Right renal cortex interstitium (tissue), 3 donors: ENCODE measurements at places on chromosomes 1 and 21. TPM values are rescaled to one million over a fixed set of nuclear protein-coding genes. Genes with fewer than 3 reads are reported as not detected.

C8A gene
- polyA plus RNA-seq: not detected

DNA sequence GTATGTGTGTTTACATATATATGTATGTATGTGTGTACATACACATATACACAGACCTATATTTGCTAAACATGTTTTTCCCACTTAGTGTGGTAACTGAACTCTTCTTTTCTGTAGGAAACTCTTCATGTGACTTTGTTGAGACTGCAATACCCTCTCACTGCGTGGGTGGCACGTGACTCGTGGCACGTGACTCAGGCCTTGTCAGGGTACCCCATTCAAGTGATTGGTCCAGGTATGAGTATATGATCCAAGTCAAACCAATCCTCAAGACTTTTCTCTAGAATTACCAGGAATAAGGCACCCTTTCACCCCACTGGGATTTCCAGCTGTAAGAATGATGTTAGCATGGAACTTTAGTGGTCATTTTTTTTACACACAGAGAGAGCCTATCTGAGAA is 149.2 kb upstream of the KCNK2 start:
- DNase-seq: no peak

GRCh38 chr1:180930687-180931086 is 18.0 kb downstream of the KIAA1614 start:
- no peak for DNase-seq

DNA sequence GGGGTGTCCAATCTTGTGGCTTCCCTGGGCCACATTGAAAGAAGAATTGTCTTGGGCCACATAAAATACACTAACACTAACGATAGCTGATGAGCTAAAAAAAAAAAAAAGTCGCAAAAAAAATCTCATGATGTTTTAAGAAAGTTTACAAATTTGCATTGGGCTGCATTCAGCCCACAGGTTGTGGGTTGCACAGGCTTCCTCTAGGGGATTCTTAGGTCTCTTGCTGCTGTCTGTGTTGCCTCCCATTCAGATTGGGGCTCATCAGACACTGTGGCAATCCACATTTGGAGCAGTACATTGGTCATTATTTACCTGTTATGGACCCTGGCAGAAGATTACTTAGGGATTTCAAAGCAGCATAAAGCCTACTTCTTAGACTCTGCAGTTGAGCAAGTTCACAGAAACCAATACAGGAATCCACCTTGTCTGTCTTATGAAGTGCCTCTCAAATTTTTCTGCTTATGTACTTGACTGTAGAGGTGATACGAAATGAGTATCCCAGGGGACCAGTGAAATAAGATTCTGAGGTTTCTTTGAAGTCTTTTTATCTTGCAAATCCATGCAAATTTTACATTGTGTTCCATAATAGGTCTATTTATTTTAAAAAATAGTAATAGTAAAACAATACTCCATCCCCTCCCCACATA is 205.5 kb downstream of the RPS6KC1 start:
- no peak for DNase-seq

DNA sequence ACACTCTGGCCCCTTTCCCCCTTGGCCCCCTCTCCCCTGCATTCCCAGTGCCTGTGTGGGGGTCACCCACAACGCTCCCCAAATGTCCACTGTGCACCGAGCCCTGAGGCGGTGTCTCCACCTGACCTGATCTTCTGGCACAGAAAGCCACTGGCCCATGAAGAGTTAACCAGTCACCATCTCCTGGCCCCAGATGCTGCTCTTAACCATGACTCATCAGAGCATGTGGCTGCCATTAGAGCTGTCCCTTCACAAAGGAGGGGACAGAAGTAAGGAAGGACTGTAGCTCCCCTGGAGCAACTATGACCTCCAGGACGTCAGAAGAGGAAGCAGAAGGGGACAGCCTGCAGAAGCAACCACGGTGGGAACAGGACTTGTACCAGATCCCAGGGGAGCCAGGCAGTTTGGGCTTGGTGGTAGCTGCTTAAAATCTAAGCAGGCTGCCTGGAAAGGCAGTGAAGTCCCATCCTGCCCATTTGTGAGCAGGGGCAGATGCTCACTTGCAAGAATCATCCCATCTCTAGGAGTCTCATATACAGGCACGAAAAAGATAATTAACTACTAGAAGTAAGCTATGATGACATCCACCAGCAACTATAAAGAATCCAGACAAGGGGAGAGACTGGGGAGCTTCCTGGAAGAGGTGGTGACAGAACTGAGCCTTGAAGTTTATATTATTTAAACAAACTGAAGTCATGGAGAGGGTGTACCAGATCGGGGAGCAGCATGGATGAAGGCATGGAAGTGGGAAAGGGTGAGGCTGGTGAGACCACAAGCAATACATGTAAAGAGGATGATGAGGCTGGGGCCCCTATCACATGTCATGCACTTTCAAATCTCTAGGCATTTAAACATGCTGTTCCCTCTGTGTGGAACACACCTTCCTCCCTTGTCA is 1.1 kb upstream of the TTC39A start:
- DNase-seq: no peak
